Endothelial cell of umbilical vein (primary cell): ENCODE measurements at places on chromosomes 6 and 20.

GRCh38 chr6:34648806-34649205 lies 47.8 kb downstream of the ILRUN start:
- DNase-seq = no peak

GRCh38 chr6:40957616-40958492 lies 81.2 kb downstream of the UNC5CL start:
- peak; percentile 8 for DNase-seq

- peak; percentile 37 for DNase-seq
These were observed 38.0 kb upstream of the FAM50B start for GRCh38 chr6:3811191-3811590.

GRCh38 chr6:101290346-101290745 lies 103.2 kb upstream of the GRIK2 start:
- DNase-seq = no peak

DNA sequence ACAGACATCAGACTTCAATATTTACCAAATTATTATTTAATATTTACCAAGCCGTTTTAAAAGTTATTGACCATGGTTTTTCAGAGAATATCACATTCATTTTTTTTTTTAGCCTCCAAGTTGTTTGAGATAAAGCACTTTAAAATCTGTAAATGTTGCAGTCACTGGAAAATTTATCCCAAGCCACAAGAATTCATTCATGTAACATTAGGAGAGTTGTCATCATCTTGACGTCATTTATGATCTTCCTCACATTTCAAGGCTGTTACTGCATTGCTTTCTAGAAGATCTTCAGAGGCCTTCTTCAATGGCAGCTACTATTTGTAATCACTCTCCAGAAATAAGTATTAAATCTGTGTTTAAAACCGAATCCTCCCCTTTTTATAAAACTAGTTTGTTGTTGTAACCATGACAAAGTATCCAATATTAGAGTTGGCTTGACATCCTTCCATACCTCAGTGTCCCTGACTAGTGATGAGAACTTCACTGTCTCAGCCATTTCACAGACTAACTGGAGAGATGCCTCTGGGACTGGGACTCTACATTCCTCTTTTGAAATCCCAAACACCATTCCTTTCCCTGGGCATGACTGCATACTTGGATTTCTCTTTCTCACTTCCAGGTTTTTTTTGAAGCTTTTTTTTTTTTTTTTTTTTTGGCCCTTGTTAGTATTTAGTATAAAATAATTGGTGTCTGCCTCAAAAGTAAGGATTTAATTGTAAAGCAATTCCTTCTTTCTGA lies 100.1 kb downstream of the ZFAND3 start:
- DNase-seq = no peak

DNA sequence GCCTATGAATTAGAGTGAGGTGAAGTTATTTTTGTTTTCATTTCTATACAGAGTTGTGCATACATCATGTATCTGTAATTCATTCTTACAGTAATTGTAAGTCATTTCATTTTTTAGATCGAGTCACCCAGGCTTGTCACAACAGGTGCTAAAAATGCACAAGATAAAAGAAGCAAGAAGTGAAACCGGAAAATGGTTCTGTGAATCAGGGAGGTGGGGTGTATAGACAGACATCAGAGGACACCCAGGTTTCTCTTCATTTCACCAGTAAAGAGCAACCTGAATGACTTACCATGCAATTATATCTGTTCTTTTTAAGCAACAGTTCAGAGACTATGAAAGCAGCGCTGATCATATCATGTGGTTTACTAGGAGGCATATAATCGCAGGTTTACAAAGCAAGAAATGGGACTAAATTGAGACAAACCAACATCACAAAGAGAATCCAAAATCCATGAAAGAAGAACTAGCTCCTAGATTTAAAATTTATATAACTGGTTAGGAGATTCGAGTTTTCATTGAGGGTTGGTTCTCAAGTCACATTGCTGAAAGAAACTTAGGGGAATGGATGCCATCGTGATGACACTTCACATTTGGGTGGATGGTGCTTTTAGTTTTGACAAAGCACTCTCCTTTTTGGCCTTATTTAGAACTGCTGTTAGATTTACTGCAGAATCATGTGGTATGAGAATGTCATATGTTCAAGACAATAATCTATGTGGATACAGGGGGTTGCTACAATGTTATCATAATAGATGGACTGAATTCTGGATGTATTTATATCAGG lies 27.9 kb upstream of the TBC1D7 start:
- no peak for DNase-seq

GRCh38 chr20:4607287-4607713 lies 114.4 kb upstream of the PRND start:
- DNase-seq = peak; percentile 66

GRCh38 chr6:102390541-102390940 lies 997.0 kb downstream of the GRIK2 start:
- no peak for DNase-seq

DNA sequence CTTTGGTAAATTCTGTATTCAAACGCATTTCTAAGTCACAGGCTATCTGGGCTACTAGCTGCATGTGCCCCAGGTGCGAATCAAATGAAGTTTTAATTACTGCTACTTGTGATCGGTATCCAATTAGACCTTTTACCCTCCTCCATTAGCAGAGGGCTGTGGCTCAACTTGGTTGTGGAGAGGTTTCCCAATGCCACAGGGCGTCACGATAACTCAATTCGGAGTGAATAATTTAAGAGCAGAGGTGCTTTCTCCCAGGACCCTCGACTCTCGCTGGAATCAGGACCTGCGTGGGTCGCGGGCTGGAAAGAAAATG lies 640 bp downstream of the SAYSD1 start:
- no peak for DNase-seq

GRCh38 chr20:48815537-48815936 lies 12.3 kb downstream of the PREX1 start:
- DNase-seq = no peak

DNA sequence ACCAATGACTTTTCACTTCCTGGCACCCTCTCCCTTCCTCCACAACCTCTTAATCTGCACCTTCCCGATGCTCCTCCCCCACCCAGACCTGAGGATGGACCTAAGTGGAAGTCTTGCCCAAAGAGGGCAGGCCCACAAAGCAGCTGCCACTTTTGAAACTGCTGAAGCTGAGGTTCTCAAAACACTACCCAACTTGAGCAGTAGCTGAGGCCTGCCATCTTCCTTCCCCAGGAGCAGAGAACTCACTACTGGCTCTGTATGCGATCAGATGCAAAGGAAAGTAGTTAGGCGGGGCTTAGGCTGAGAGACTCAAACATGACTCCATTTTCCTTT lies 1.5 kb downstream of the HM13 start:
- no peak for DNase-seq

DNA sequence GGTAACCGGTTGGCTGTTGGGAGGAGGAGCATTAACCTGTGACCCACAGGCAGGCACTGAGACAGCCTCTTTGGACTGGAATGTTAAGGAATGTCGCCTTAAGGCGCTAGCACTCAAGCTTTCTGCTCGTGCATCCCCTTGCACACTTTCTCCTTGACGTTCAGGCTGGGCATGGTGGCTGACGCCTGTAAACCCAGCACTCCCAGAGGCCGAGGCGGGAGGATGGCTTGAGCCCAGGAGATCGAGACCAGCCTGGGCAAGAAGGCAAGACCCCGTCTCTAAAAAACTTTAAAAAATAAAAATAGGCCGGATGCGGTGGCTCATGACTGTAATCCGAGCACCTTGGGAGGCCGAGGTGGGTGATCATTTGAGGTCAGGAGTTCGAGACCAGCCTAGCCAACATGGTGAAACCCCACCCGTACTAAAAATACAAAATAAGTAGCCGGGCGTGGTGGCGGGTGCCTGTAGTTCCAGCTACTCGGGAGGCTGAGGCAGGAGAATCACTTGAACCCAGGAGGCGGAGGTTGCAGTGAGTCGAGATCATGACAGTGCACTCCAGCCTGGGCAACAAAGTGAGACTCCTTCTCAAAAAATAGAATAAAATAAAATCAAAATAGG lies 1.9 kb upstream of the GID8 start:
- DNase-seq = no peak

- DNase-seq = no peak
These were observed 38.3 kb downstream of the DAAM2 start for GRCh38 chr6:39830444-39830843.

DNA sequence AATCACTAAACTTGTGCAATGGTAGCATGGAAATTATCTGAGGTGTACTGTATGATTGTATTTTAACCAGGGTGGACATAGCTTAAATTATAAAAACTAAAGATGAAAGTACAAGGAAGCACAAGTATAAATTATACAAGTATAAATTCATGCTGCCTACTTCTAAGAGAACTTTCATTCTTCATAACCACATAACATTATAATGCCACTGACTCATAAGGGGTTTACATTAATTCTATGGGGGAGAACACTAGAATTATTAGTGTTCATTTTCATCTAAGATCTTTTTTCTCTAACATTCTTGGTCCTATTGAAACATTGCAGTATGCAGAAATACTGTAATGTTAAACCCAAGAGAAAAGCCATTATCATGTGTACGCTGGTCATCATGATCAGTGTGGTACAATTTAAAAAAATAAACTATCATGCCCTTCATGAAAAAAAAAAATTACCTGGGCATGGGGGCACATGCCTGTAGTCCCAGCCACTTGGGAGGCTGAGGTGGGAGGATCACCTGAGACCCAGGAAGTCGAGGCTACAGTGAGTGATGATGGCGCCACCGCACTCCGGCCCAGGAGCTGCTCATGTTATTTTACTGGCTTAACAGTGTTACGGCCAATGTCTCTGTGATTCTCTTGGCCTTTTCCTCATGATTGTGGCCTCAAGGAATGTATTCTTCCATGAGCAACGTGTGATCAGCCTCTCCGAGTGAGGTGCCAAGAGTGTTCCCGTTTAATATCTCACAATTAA lies 25.9 kb upstream of the AHCY start:
- no peak for DNase-seq
